Liver (tissue), 10 donors: ENCODE measurements at places on chromosomes 13 and 19.
A peak's percentile ranks its signal among the peaks of the same experiment; 100 is the strongest.

- DNase-seq, result no peak
Observed at GRCh38 chr19:2902590-2903218, 2.0 kb downstream of the ZNF57 start.

DNA sequence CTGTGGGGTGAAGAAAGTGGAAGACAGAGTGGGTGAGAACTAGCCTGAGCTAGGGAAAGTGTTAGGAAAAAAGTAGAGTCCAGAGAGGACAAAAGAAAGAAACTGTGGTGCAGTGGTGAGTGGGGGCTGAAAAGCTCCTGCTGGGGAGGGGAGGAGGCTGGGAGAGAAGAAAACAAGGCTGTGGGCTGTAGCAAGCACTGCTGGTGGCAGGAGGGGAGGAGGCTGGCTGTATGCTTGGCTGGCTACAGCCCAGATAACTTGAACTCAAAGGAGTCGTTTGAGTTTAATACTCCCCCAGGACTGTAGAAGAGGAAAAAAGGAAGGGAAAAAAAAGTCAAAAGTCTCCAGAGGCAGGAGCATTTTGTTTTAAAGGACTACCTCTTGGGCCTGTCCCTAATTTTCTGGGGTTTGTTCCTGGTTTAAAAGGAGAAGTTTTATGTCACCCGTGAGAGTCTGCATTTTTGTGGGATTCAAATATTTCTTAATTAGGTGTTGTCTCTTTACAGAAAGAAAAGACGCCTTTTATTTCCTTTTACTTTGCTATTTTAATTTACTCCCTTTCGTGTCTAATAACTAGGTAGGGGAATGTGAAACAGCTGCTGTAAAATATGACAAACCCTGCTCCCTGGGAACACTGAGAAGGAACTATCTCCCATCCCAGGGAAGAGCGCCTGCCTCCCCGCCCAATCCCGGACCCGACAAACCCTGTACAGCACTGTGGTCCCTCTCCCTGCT lies 21.7 kb downstream of the ZIC5 start:
- DNase-seq, result no peak

DNA sequence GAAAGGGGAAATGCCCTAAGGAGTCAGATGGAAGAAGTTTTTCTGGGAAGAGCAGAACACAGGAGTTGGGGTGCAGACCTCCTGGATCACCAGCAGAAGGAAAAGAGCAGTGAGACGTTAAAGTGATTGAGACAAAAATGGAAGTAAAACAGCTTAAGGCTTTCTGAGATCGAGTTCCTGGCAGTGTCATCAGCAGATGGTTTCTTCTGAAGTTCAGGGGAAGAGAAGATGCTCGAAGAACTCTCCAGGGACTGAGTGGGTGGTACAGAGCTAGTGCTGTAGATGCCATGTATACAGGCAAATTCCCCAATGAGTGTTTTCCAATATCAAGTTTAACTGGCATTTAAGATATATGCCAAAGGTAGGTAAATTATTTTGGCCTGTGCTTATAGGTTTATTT lies 272.2 kb upstream of the KLF12 start:
- no peak for DNase-seq

- DNase-seq, result no peak
Observed at GRCh38 chr13:112055036-112055914, 11.7 kb upstream of the SOX1 start.

DNA sequence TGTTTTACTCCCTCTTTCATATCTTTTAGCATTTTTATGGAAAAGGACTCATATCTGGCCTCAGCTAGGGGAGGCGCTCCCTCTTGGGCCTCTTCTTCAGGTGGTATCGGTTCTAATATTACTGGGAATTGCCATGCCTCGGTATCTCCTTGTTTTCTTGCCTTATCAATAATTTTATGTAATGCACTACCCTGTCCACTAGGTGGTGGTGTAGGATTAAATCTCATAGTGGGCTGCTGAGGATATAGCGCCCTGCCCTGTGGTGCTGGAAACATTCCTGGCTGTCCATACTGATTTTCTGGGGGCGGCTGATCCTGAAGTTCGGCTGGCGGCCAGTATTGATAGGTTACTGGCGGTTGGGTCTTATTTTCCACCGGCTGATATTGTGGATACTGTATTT lies 35.8 kb downstream of the ZNF420 start:
- no peak for DNase-seq

DNA sequence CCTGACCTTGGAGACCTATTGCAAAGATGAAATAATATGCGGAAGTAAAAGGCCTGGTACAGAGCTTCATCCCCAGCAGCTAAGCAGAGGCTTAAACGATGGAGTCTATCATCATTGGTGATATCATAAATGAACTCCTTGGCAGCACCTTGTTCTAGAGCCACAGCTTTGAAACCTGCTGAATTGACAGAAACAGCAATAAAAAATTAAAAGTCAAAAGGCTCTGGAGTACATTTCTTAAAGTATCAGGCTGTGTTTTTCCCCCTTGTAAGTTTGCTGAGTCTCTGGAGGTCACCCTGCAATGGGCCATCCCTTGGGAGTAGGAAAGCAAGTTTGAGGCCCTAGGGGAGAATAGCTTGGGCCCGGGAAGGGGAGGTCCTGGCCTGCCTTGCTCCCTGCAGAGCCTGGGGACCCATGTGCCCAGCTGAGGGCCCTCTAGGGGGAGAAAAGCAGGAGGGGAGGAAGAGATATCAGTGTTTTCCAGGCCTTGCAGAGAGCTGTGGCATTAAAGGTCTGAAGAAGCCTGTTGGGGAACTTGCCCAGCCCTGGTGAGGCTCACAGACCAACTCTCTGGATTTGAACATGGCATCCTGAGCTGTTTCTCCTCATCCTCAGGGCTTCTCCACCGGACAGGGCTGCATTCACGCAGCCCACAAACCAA lies 416.1 kb downstream of the ZNF536 start:
- DNase-seq, result peak; percentile 10
